ENCODE measurements at places on chromosomes 2 and 18.

DNA sequence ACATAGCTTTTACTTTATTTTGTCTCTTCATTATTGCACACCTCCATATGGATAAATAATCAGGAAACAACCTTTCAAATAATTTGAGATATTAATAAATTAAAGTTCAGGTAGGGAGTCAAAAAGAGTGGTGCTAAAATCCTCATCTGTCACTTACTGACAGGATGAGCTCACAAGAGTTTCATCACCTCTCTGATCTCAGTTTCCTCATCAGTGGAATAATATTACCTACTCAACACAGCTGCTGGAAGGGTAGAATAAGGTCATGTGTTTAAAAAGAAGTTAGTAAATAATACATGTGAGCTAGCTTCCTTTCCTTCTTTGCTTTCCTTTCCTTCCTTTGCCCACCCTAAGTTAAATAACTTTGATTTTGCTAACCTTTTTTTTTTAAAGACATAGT, 61.9 kb downstream of the RDH14 start:
- DNase-seq: no peak

DNA sequence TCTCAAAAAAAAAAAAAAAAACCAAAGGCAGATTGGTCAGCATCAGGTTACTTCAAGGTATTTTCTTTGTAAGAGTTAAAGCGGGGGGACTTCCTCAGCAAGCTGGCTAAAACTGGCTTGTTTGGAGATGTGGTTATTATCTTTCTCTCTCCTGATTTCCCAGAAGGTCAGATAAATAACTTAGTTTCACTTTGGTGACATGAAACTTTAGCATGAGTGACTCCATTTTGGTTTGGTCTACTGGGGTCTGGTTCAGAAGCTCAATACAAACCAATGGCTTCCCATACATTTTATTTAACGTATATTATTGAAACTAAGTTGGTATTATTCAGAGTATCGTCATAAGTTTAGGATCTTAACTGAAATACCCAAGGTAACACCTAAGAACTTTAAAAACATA, 41.6 kb upstream of the AMMECR1L start:
- no peak for DNase-seq

- DNase-seq: no peak
Observed at GRCh38 chr2:60447943-60448342, 105.5 kb downstream of the BCL11A start.

GRCh38 chr2:112630268-112630667, 15.5 kb upstream of the SLC20A1 start:
- no peak for DNase-seq

DNA sequence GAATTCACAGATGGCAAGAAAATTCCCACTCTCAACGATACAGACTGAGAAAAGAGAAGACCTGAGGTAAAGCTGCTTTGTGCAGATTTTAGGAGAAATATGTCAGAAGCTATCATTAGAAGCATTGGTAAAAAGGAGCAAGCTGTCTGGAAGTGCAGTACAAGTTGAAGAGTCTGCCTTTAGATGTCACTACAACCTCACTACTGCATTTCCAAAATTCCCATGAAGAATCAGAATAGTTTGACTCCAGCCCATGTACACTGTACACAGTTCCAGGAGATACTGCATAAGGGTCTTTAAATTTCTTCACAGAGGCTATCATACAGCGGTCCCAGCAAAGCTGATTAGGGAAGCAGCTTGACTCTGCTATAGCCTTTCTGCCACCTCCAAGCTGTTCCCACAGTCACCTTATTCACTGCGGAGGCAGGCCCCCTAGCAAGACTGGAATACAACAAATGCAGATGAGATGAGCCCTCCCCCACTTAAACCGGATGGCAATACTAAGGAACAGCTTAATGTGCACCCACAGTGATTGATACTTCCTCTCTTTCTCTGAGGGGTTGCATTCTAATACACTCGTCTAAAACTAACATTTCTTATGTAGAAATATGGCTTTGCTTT, 527.4 kb downstream of the TMEM182 start:
- no peak for DNase-seq

DNA sequence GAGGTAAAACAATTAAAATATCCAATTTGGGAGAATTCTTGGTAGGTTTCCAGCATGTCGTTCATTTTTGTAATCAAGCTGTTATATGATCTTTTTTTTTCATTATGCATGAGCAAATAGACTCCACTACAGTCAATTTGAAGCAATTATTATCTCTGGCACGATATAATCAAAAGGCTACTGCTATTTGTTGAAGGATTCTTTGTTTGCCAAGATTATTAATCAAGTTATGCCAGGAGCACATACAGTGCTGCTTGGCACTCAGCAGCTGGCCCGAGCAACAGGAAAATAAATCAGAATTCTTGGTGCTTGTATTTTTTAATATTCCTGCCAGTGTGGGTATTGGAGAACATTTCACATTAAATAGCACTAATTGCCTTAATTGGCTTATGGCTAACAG, 279.5 kb downstream of the RND3 start:
- DNase-seq: no peak

- no peak for DNase-seq
Observed at GRCh38 chr18:25587545-25587944, 235.6 kb upstream of the ZNF521 start.

DNA sequence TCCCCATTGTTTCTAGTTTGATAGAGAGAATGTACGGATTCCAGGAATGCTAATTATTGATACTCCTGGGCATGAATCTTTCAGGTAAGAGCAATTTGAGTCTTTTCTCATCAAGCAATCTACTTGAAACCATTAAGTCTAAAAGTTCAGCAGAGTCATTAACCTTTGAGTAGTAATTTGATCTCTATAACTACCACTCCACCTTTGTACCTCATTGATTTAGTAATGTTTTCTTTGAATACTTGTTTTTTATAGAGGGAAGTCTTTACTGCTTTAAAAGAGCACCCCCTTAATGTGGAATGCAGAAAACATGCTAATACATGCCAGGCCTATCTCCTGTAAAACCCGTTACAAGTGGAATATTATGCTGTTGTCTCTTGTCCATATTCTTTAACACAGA, 45.0 kb downstream of the EIF5B start:
- no peak for DNase-seq

GRCh38 chr18:67222887-67223286, 293.6 kb downstream of the DSEL start:
- no peak for DNase-seq

- no peak for DNase-seq
Observed at GRCh38 chr18:58755304-58756010, 84.2 kb downstream of the MALT1 start.

DNA sequence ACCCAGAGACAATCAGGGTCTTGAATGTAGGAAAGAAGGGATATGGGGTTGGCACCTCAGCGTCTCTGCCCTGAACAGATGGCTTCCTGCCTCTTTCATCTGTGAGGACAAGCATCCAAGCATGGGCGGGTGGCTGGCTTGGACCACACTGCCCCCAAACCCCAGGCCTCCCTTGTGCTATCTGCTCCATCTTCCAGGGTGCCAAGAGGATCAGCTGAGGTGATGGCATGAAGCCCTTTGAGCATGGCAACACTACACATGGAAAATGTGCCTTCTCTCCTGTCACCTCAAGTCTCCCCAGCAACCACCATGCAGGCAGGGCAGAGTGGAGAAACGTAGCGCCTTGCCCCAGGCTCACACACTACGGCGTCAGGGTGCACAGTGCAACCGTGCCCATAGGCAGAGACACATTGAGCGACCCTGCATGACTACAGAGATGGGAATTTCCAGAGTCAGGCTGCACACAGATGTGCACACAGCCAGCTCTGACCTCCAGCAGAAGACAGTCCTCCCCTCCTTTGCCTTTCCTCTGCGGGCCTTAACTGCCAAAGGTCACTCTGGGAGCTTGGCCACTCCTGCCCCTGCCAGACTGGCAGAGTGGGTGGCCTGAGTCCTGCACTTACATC, 1.5 kb downstream of the KCNIP3 start:
- no peak for DNase-seq

DNA sequence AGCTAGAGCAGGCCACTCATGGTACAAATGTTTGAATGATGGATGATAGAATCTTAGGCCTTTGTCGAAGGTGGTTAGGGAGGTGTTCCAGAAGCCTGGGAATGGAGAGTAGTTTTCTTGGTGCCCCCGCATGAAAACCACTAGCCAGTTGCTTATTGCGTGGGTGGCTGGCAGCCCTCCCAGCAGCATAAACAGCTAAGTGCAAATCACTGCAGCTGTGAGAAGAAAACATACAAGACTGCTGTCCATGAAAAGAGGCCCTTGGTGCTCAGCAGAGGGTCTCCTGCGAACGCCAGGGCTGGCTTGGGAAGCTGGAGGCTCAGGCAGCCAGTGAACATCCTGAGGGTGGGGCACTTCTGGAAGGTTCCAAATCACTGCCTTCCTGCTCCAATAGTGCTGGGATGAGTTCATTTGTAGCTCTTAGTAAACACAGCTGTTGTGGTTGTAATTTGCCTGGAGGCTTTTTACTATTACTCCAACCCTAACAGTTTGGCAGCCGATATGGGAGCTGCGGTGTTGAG, 118.8 kb downstream of the MGAT5 start:
- no peak for DNase-seq

DNA sequence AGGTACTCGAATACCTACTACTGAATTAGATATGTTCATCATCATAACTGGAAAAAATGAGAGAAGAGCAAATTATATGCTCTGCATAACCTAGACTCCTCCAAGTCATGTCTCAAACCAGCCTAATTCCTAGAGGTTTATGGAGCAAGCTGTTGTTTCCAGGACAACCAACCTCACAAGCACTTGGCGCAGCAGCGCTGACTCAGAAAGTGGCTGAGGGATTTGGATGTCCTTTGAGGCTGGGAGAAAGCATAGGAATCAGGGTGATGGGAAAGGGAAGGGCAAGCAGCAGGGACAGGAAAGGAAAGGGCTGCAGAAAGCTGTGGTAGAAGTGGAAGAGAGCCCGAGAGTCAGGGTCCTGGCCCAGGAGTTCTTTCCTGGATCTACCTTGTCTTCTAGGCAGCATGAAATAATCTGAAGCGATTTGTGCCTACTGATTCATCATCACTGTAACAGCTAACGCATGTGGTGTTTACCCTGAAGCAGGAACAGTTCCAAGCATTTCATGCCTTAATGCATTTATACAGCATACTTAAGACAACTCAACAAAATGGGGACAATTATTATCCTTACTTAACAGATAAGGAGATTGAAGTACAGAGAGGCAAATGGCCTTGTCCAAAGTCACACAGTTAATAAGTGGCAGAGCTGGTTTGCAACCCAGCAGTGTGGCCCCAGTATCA, 3.7 kb downstream of the PLEK start:
- DNase-seq: no peak

- no peak for DNase-seq
Observed at GRCh38 chr2:234863043-234863934, 88.5 kb upstream of the SH3BP4 start.

- DNase-seq: no peak
Observed at GRCh38 chr2:241096979-241097378, 5.1 kb downstream of the MTERF4 start.

DNA sequence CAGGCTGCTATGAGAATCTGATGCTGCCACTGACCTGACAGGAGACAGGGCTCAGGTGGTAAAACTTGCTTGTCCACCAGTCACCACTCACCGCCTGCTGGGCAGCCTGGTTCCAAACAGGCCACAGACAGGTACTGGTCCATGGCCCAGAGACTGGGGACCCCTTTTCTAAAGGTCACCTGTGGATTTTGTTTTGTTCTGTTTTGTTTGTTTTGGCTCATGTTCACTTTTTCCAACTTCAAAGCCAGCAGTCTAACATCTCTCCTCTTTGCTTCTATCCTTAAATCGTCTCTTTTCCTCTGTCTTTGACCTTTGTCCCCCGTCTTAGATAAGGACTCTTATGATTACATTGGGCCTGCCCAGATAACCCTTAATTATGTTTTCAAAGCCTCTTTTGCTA, 3.3 kb upstream of the CERKL start:
- DNase-seq: no peak

GRCh38 chr2:23680951-23681350, 246.0 kb downstream of the ATAD2B start:
- DNase-seq: no peak

- DNase-seq: no peak
Observed at GRCh38 chr2:178066890-178067669, 5.5 kb downstream of the PDE11A start.

GRCh38 chr2:122077771-122078170, 322.3 kb downstream of the TSN start:
- no peak for DNase-seq

GRCh38 chr2:182167882-182168281, 182.2 kb downstream of the PPP1R1C start:
- DNase-seq: no peak

- no peak for DNase-seq
Observed at GRCh38 chr18:33987206-33987605, 237.5 kb downstream of the NOL4 start.

DNA sequence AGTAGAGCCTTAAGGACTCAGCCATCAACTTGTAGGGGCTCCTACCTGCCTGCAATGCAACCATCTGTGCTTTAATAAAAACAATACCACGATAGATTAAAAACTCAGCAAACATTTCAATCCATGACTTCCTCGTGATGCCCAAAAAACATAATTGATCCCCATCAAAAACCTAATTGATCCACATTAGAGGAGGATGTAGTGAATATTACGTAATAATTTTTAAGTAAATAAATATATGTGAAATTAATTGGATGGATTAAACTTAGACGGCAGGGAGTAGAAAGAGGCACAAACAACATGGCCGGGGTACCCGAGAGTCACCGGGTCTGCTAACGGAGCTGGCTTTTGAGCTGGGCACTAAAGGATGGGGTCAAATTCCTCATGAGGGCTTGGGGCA, 87.3 kb downstream of the ARL4C start:
- DNase-seq: no peak

DNA sequence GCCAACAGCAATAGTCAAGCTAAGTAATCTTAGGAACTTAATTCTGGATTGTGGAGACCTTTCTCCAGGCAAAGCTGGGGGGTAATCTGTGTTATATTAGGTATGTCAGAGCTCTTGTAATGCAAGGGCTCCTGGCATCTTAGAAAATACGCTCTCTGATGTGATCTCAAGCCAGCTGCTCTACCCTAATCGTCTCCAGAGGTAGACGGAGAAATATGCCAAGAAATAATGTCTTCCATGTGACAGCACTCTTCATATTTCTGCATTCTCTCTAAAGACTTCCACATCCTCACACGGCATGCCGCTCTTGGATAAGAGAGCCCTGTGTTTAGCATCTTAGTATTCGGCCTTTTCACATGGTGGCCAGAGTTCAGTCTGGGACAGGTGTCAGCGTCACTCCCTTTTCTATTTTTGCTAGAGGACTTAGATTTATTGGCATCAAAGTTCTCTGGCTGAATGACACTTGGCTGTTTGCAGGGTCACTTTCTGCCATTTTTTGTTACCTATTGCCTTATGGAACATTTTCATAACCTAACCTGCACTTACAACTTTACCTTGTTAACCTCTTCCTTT, 25.2 kb downstream of the CAPN13 start:
- DNase-seq: no peak

- no peak for DNase-seq
Observed at GRCh38 chr18:72869226-72870185, 1.7 kb upstream of the NETO1 start.

GRCh38 chr2:133574620-133575019, 6.4 kb upstream of the NCKAP5 start:
- no peak for DNase-seq

GRCh38 chr18:48296581-48296980, 112.6 kb downstream of the ZBTB7C start:
- no peak for DNase-seq
